Activated T-helper 1 cell treated with anti-CD3 and anti-CD28 coated beads, Interleukin-12 subunit alpha, Interleukin-12 subunit beta, Interleukin-2, Interleukin-4 antibody, amounts not matched to agents 30 ng/mL and 10 ng/mL and 1 ng/mL, durations not matched to agents 14 hours and 24 hours and 36 hours (primary cell): ENCODE measurements at places on chromosomes 7 and 10. TPM values are rescaled to one million over a fixed set of nuclear protein-coding genes. Genes with fewer than 3 reads are reported as not detected.

GRCh38 chr10:17768957-17769356 lies 17.0 kb downstream of the TMEM236 start:
- DNase-seq: no peak

CFAP69 gene
- total RNA-seq: not detected in 2 replicates

DNA sequence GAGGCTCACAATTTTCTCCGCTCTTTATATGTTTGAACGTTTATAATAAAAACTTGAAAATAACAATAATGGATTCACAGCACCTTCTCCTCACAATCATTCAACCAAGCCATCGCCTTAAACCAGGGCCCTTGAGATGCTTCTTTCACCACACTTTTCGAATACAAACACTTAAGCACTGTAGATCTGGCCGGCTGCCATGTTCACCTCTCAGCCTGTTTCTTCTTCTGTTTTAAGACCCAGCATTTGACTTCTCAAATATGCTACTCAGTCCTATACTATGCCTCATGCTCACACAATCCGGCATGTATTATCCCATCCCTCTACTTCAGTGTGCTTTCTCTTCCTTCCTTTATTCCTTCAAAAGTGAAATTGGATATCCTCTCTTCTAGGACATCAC lies 280.6 kb downstream of the TFEC start:
- DNase-seq: no peak

DNA sequence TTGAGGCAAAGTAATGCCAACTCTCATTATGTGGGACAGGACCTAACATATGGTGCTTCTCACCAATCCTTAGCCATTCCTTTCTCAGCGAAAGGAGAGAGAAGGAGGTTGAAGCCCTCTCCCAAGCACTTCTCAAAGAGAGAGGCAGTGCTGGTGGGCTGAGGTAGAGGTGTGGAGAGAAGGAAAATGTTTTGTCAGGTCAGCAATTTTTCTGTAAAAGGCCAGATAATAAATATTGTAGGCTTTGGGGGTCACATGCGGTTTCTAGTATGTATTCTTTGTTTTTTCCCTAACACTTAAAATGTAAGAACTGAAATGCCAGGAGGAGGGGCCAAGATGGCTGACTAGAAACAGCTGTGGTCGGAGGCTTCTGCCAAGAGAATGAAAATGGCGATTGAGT lies 225.0 kb upstream of the NPY start:
- DNase-seq: no peak

OTUD1 gene
- total RNA-seq: 19.1 and 20.3 TPM in 2 replicates

DNA sequence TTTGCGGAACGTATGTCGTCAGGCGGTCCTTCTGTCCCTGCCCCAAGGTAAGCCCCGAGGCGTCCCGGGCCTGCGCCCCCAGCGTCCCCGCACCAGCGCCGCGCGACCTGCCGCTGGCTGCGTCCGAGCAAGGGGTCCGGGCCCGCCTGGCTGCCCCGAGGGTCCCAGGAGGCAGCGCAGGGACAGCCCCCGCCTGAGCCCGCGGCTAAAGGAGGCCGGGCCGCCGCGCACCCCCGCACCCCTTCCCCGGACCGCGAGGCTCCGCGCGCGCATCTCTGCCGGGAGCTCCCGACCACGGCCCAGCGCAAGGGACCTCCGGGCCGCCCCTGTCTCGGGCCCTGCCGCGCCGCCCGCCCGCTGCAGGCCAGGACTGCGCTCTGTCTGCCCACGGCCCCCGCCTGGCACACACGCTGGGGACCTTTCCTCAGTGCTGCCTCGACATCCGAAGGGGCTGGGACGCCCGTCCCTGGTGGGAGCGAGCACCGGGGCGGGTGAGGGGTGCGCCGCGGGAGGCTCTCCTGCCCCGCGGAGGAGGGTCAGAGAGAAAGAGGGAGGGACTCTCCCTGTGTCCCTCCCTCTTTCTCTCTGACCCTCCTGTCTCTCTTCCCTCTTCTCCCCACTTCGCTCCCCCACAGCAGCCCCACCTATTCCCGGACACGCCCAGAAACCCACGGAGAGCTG lies 25.0 kb downstream of the SHH start:
- DNase-seq: no peak

CADPS2 gene
- total RNA-seq: not detected in 2 replicates

- no peak for DNase-seq
Measured at GRCh38 chr7:102258749-102259107, 27.9 kb upstream of the SH2B2 start.

KIAA1217 gene
- total RNA-seq: 6.2 and 6.4 TPM in 2 replicates

TWNK gene
- total RNA-seq: 41.1 and 42.3 TPM in 2 replicates
